ENCODE measurements at places on chromosomes 6 and 20.

DNA sequence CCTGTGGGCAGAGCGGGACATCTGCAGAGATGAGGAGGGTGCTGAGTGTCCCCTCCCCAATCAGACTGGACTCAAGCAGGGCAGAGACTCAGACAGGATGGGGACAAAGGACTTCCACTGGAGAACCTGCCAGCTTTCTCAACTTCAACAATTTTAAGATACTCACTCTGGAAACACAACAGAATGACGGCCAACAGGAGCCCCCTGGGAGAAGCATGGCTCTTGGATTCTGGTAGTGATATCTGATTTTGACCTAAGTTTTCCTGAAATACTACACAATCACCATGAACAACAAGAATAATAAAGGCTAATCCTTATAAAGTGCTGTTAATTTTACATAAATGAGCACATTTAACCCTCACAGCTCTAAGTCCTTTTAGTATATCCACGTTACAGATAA, 83.5 kb upstream of the PLEKHG1 start:
- no peak for DNase-seq

DNA sequence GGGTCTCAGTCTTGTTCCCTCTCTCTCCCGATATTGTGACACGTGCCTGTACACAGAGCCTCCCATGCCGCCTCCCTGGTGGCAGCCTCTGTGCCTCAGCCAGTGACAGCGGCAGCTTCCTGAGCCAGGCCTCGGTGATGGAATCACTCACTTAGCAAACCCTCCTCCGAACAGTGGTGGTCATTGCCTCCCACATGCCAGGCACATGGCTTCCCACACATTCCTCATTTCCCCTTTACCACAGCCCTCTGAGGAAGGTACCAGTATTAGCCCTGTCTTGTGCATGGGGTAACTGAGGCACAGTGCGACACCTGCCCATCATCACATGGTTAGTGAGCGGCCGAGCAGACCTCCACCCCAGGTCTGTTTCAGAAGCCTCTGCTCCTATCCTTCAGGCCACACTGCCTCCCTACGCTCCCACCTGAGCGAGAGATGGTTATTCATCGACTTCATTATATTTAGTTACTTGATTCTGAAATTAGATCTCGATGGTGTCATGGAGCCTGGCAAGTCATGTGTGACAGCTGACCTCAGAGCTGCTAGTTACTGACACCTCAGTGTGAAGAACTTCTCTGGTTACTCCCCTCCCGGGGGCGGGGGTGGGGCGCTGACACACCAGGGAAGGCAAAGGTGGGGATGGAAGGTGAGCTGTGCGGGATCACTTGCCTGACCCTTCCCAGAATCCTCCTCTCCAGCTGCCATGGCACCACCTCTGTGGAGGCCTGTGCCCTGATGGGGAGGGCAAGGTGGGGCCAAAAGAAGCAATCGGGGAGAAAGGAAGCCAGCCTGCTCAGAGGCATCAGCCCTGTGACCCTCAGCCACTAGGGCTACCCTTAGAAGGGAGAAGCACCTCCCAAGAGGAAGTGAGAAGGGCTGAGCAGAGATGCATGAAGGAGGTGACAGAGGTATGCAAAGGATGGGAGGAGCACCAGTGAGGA, 17.9 kb downstream of the MDGA1 start:
- no peak for DNase-seq

- DNase-seq, result no peak
These were observed 114.0 kb upstream of the FOXO3 start for GRCh38 chr6:108446629-108447150.

DNA sequence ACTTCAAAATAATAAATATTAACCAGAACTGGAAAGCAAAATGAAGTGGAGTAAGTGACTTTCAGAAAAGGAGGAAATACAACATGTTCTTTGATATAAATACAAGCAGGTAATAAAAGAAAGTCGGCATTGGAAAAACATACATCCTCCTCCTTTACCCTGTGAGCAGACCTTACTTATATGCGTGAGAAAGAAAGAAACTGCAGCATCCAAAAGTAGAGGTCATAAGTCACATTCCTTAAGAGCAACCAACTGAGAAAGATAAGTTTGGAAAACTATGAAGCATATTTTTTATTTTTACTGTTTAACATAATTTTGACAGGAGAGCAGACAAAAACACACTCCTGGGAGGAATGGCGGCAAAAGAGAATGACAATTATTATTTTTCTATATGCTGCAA, 155.5 kb downstream of the HACE1 start:
- DNase-seq, result no peak

DNA sequence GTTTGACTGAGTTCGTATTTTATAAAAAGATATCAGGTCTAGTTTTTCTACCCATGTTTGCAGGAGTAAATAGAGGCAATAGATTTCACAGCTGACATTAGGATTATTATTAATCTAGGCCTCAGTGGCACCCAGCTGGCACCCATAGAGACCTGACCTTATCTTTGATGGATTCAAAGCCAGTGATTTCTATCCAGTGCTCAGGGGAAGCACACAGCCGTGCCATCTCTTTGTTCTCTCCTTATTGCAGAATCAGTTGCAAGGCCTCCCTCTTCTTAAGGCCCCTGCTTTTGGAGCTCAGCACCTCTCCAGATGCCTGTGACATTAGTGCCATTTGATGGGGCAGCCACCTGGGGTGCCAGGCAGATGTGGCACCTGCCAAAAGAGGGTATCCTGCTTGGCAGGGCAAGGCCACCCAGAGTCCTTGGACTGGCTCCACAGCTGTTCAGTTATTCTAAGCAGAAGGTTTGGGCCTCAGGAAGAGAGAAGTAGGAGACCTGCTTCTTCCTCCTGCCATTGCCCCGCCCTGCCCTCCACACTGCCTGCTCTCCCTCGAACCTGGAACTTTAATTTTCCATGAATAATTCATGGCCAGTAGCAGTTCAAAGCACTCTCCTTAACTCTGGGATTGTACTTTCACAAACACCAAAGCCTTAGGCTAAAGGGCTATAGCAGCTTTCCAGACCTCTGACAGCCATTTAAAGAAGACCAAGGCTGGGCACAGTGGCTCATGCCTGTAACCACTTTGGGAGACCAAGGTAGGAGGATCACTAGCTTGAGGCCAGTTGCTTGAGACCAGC, 206.3 kb downstream of the ZDHHC14 start:
- no peak for DNase-seq
